ENCODE measurements at places on chromosomes 3 and 15.

GRCh38 chr3:21920421-21920861, 169.4 kb upstream of the ZNF385D start:
- no peak for DNase-seq

- no peak for DNase-seq
Measured at GRCh38 chr3:77931255-77932009, 891.5 kb downstream of the ROBO2 start.

- DNase-seq: no peak
Measured at GRCh38 chr3:194816748-194817591, 131.3 kb downstream of the FAM43A start.

DNA sequence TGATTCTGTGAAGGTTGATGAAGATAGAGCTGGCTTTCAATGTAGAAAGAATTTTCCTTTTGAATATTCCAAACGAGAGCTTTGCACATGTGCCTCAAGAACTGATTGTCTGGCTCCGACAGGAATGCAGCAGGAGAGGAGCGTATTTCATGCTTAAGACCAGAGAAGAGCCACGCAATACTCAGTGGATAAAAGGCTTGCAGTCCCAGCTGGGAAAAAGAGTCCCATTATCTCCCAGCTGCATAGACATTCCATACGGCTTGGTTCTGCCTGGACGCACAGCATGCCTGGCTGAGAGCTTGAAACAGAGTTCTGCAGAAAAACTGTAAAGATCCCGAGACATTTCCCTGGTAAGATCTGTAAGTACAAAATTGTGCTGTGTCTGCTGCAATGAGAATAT, at the start of gene CNTN6:
TSS of gene CNTN6 (plus strand) at position 254 of the 400 bp plus-strand sequence. CDS start 54,985 bp downstream, outside the sequence.
- no peak for DNase-seq

GRCh38 chr15:93965304-93965908, 266.0 kb upstream of the MCTP2 start:
- DNase-seq: no peak

DNA sequence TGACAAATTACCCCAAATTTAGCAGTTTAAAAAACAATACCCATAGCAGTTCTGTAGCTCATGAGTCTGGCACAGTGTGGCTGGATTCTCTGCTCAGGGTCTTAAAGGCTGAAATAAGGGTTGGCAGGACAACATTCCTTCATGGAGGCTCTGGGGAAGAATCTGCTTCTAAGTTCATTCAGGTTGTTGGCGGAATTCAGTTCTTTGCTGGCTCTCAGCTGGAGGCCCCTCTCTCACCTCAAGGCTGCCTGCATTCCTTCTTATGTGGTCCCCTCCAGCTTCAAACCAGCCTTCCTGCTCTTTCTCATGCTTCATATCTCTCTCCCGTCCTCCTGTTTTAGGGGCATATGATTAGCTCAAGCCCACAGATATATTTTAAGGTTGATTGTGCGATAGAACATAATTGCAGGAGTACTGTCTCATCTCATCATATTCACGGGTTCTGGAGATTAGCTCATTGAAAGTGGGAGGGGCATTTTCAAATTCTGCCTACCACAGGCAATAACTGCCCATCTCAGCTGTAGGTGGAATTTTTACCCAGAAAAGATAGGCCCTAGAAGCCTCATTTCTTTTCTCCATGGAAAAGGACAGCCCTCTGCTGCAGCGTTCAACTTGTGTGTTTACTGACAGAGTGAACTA, 5.6 kb upstream of the ZBTB47 start:
- no peak for DNase-seq

- DNase-seq: peak; percentile 41
Measured at GRCh38 chr15:85690561-85691231, 104.0 kb downstream of the KLHL25 start.

GRCh38 chr3:18872466-18872865, 275.8 kb upstream of the KCNH8 start:
- no peak for DNase-seq

- DNase-seq: no peak
Measured at GRCh38 chr15:70473581-70474370, 289.6 kb downstream of the UACA start.

- DNase-seq: no peak
Measured at GRCh38 chr3:20648294-20648693, 462.3 kb upstream of the SGO1 start.

Data from central memory CD8-positive, alpha-beta T cell (primary cell).